ENCODE measurements at places on chromosomes 12 and 14. TPM values are rescaled to one million over a fixed set of nuclear protein-coding genes. Genes with fewer than 3 reads are reported as not detected.
A peak's percentile ranks its signal among the peaks of the same experiment; 100 is the strongest.

Gene ACOT4
- total RNA-seq: 1.5 TPM

Gene PTCSC3
- total RNA-seq: not detected

Gene LUM
- total RNA-seq: not detected

Gene ALDH1L2
- 0.72 TPM for total RNA-seq

Gene CCDC198
- total RNA-seq: not detected

Gene ARHGEF25
- total RNA-seq: 0.67 TPM

Gene NGB
- total RNA-seq: not detected

GRCh38 chr12:112927925-112928324 lies 10.3 kb upstream of the OAS3 start:
- no peak overlapping the region for H3K4me3 ChIP-seq
- H3K36me3 ChIP-seq: no peaks in the 10 kb centered on the region
- no peaks in the 10 kb centered on the region for H3K4me1 ChIP-seq
- no peak for DNase-seq
- H3K27ac ChIP-seq: no peak overlapping the region

DNA sequence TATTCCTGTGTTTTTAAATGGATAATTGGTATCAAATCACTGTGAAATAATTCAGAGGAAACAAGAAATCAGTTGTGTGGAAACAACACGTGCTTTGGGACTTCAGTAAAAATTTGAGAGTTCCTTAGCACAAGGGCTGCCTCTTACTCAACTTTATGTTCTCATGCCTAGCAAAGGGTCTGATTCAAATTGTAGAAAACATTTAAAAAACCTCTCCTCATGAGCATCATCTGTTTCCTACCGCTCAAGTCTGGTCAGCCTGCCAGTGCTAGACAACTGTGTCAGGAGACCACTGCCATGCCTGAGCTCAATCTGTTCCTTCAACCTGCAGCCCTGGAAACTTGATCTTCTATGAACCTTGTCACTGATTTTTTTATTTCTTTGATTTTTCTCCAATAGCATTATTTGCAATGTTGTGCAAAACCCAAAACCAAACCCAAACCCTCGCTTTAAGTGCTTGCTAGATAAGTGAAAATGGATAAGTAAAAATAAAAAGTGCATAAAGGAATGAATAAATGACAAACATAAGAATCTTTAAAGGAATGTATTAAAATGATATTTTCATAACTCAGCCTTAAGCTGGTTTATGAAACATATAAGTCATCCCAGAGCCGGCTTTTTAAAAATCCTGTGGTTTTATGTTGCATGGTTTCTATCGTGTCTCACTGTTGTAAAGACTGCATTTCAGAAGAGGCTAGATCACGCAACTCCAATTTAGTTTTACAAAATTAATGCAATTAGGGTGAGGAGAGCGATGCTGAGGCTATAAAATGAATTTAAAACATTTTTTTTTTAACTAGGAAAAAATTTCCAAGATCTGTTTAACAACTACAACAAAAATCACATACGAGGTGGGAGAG lies 361.2 kb upstream of the PDE3A start:
- no peaks in the 10 kb centered on the region for H3K4me1 ChIP-seq
- no peak overlapping the region for H3K4me3 ChIP-seq
- DNase-seq: no peak
- no peak overlapping the region for H3K27ac ChIP-seq
- H3K27me3 ChIP-seq: no peaks in the 10 kb centered on the region

DNA sequence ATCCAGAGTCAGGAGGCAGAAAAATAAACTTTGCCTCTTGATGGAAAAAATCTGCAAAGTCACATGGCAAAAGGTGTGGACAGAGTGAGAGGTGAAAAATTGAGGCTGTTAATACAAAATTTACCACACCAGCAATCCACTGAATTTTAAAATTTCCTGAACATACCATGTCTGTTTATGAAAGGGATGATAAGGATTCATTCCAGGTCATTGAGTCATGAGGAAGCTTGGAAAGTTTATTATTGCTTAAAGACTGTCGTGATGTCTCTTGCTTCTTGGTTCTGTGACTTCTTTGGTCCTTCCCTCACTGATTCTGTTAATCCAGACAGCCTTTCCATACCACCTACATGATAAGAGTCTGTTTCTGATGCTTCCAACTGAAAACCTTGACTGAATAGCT lies 73.2 kb downstream of the TTC6 start:
- DNase-seq: no peak
- no peak overlapping the region for H3K27ac ChIP-seq
- no peaks in the 10 kb centered on the region for H3K4me1 ChIP-seq
- no peaks in the 10 kb centered on the region for H3K27me3 ChIP-seq
- no peaks in the 10 kb centered on the region for H3K36me3 ChIP-seq

GRCh38 chr12:57625261-57626032 lies 7.6 kb downstream of the B4GALNT1 start:
- no peak for DNase-seq
- no peaks in the 10 kb centered on the region for H3K36me3 ChIP-seq
- H3K27ac ChIP-seq: no peak overlapping the region
- H3K4me3 ChIP-seq: no peak overlapping the region

DNA sequence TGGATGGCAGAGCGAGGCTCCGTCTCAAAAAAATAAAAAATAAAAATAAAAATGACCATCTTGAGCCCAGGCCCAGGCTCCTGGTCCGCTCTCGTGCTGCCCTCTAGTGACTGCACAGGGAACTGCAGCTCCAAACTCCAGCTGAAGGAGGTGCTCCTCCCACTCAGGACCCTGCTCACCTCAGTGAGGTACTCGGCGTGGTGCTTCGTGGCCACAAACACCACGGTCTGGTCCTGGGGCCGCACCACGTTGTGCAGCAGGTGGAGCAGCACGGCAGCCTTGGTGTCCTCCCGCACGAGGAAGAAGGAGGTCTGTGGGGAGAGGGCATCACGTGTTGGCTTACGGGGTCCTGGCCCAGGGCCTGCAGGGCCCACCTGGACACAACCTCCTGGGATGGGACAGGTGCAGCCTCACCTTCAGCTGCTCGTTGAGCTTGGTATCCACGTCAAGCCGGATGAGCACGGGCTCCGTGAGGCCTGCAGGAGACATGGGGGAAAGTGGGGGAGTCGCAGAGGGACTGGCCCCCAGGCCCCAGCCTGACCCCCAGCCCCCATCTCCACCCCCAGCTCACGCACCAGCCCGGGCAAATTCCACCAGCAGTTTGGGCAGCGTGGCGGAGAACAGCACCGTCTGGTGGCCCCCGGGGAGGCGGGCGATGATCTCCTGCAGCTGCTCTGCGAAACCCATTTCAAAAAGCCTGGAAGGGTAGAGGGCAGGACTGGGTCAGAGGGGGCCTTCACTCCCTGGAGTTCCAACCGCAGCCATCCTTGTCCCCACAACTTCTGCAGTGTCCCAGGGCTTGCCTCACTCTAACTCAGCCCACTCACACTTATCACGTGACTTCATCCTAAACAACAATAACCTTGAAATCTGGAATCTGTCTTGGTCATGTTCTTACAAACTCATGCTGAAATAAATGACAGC lies 10.6 kb downstream of the DDX54 start:
- H3K4me3 ChIP-seq: no peak overlapping the region
- no peak overlapping the region for H3K27ac ChIP-seq
- no peaks in the 10 kb centered on the region for H3K27me3 ChIP-seq

DNA sequence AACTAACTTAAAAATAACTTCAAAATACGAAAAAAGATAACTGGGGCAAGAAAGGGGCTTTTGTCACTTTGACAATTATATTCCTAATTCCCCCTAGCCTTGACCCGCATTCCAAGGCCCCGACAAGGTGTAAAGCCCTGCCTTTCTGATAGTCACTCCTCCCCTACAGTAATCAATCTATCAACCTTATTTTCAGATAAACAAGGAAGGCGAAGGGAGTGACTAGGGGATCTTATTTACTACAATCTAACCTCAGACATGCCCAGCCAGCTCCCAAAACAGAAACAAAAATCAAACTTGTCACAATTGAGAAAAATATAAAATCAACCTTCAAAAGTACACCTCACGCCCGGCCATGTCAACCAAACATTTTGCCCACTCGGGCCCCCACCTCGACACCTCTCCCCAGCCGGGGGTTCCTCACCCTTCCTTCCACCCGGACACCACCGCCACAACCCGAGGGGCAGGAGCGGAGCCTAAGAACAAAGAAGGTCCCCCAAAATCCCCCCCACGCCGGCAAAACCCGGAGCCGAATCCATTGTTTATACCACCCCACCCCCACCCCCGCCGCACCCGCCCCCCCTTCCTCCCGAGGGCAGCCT lies 562 bp downstream of the ZFYVE1 start:
- H3K27me3 ChIP-seq: no peaks in the 10 kb centered on the region
- peaks cover 11% of the 10 kb centered on the region for H3K36me3 ChIP-seq
- H3K4me3 ChIP-seq: peak overlapping the region; percentile 47
- H3K27ac ChIP-seq: peak overlapping the region; percentile 69

DNA sequence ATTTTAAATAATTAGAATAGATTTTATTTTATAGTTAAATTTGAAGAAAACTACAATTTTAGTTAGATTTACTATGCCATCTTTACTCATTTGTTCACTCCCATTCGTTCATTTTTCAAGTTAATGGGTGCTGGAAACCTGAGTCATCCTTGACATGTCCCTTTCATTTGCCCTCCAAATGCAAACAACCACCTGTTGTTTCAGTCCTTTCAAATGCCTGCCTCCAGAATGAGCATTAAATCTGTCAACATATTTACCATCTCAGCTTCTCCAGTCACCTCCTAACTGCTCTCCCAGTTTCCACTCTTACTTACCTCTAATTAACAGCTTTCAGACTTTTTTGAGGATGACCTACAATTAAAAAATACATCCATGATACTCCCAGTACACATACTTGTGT lies 375.5 kb downstream of the RAD51B start:
- H3K27me3 ChIP-seq: no peaks in the 10 kb centered on the region
- no peak overlapping the region for H3K27ac ChIP-seq
- H3K4me3 ChIP-seq: no peak overlapping the region
- H3K4me1 ChIP-seq: no peaks in the 10 kb centered on the region

- DNase-seq: no peak
- H3K4me1 ChIP-seq: no peaks in the 10 kb centered on the region
- H3K27ac ChIP-seq: no peak overlapping the region
- no peak overlapping the region for H3K4me3 ChIP-seq
- H3K36me3 ChIP-seq: no peaks in the 10 kb centered on the region
- H3K27me3 ChIP-seq: no peaks in the 10 kb centered on the region
Measured at GRCh38 chr12:6112004-6112403, 12.5 kb downstream of the VWF start.

All from CD4-positive, alpha-beta memory T cell (primary cell).